Glutamatergic neuron (in vitro differentiated cells): ENCODE measurements at places on chromosomes 3 and 15.

- no peak overlapping the region for H3K4me3 ChIP-seq
- no peaks in the 10 kb centered on the region for H3K4me1 ChIP-seq
- DNase-seq: no peak
- no peaks in the 10 kb centered on the region for H3K27me3 ChIP-seq
Measured at GRCh38 chr3:106014971-106015370, 146.2 kb upstream of the CBLB start.

DNA sequence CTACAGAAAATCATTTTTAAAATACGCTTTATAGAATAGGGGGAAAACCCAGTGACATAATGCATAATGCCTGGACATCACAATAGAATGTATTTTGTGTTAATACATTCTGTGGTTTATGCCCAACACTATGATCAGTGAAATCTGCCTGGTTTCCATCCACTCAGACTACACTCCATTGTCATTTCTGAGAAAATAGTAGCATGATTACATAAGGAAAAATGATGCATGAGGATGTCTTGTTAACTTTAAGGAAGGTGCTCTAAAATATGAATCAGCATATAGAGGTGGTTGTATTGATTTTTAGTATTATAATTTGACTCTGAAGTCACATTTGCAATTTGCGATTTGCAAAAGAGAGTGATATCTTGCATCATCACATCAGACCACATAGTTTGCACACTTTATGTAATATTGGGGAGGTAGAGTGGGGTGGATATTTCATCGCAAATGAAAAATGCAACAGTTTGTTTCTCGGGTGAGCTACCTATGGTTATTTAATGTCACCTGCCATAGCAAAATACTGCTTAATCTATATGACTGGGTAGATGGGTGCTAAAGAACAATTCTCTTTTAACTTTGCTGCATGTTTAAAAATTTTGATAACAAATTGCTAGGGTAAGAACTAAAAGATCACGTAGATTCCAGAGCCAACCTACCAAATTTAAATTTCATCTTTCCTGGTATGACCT lies 403.9 kb downstream of the IL5RA start:
- no peaks in the 10 kb centered on the region for H3K4me1 ChIP-seq
- H3K27ac ChIP-seq: no peak overlapping the region
- DNase-seq: no peak
- H3K27me3 ChIP-seq: no peaks in the 10 kb centered on the region
- H3K36me3 ChIP-seq: no peaks in the 10 kb centered on the region
- no peak overlapping the region for H3K4me3 ChIP-seq

DNA sequence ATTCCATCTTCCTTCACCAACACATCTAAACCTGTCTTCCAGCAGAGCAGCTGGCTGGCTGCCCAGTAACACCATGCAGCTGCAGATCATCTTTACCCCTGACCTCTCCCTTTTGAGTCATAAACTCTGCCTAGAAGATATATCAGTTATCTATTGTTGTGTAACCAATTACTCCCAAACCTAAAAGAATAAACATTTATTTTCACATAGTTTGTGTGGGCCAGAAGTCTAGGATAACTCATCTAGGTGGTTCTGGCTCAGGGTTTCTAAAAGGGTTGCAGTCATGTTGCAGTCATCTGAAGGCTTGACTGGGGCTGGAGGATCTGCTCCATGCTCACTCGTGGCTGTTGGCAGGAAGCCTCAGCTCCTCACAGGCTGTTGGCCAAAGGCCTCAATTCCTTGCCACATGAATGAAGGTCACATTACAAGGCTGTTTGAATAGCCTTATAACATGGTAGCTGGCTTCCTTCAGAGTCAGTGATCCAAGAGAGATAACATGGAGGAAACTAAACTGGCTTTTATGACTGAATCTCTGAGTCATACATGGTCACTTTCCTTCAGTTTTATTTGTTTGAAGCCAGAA lies 92.8 kb downstream of the GOLIM4 start:
- no peak overlapping the region for H3K27ac ChIP-seq
- DNase-seq: no peak
- H3K36me3 ChIP-seq: no peaks in the 10 kb centered on the region
- H3K4me3 ChIP-seq: no peak overlapping the region
- H3K4me1 ChIP-seq: no peaks in the 10 kb centered on the region

- no peaks in the 10 kb centered on the region for H3K27me3 ChIP-seq
- H3K4me3 ChIP-seq: no peak overlapping the region
- peak; percentile 68 for DNase-seq
- H3K4me1 ChIP-seq: peaks cover 8% of the 10 kb centered on the region
- peak overlapping the region; percentile 40 for H3K27ac ChIP-seq
- peaks cover 2% of the 10 kb centered on the region for H3K36me3 ChIP-seq
Measured at GRCh38 chr3:11774296-11774877, 72.3 kb downstream of the TAMM41 start.

DNA sequence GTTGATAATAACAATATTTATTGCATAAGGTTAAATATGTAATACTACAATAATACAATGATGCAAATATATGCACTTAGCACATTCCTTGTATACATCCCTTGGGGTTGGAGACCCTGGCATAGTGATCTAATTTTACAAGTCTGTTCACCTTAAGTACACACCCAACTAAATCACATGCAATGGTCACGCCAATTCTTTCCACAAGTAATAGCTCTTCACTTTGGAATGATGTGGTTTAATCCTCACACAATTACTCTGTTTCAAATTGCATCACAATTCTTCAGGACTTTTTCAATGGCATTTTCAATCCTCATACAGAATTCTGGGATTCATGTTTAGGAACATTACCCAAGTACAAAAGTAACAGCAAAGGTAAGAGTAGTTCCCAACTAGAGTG lies 27.3 kb upstream of the SPRED1 start:
- H3K4me1 ChIP-seq: no peaks in the 10 kb centered on the region
- H3K36me3 ChIP-seq: no peaks in the 10 kb centered on the region
- no peak for DNase-seq
- H3K4me3 ChIP-seq: no peak overlapping the region
- H3K27ac ChIP-seq: no peak overlapping the region

GRCh38 chr3:119653876-119654275 lies 6.5 kb downstream of the POPDC2 start:
- no peak overlapping the region for H3K4me3 ChIP-seq
- no peaks in the 10 kb centered on the region for H3K4me1 ChIP-seq
- no peak overlapping the region for H3K27ac ChIP-seq
- no peaks in the 10 kb centered on the region for H3K36me3 ChIP-seq
- no peak for DNase-seq

- no peak overlapping the region for H3K27ac ChIP-seq
- DNase-seq: no peak
- H3K27me3 ChIP-seq: no peaks in the 10 kb centered on the region
- H3K4me3 ChIP-seq: no peak overlapping the region
- no peaks in the 10 kb centered on the region for H3K4me1 ChIP-seq
Measured at GRCh38 chr15:76223521-76223920, 87.7 kb downstream of the ETFA start.

GRCh38 chr3:182739619-182740018 lies 53.7 kb upstream of the ATP11B start:
- peak overlapping the region; percentile 27 for H3K4me3 ChIP-seq
- H3K27ac ChIP-seq: peak overlapping the region; percentile 17
- peaks cover 22% of the 10 kb centered on the region for H3K4me1 ChIP-seq
- no peak for DNase-seq
- H3K36me3 ChIP-seq: no peaks in the 10 kb centered on the region
- H3K27me3 ChIP-seq: no peaks in the 10 kb centered on the region

DNA sequence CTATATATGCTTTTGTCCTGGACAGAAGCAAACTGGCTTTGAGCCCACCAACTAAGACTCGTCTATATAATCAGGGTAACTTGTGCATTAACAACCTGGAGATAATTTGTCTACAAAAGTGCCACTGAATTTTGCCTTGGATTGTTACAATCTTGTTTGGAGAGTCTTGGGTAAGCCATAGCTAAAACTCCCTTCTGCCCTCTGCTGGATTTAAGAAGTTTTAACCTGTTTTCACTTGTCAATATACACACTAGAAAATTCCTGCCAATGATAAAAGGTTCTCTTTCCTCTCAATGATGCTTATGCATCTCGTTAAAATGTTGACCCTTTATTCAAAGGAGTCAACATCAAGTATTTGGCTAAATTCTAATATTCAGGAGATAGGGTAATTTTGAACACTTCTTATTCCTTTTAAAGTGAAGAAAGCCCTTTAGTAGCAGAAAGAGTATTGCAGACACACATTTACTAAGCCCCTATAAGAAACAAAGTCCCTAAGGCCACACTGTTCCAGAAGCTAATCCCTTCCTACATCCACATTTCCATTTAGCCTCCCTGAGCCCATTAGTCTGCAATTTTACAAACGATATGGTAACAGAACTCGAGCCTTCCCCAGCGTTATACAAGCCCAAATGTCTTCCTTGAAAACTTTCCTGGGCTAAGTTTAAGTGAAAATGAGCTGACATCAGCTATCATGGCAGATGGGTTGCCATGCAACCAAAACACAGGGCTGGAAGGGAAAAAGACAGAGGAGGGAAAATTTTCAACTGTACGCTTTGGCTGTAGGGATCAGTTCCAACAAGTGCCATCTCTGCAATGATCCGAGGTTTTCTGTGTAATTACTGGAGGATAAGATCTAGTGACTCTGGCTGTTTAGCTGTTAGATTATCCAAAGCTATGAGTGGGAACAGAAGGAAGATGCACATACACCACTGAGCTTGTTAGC lies 75.9 kb upstream of the FGF12 start:
- H3K36me3 ChIP-seq: no peaks in the 10 kb centered on the region
- peaks cover 2% of the 10 kb centered on the region for H3K27me3 ChIP-seq
- peak; percentile 25 for DNase-seq
- H3K4me3 ChIP-seq: peak overlapping the region; percentile 82
- peaks cover 54% of the 10 kb centered on the region for H3K4me1 ChIP-seq

DNA sequence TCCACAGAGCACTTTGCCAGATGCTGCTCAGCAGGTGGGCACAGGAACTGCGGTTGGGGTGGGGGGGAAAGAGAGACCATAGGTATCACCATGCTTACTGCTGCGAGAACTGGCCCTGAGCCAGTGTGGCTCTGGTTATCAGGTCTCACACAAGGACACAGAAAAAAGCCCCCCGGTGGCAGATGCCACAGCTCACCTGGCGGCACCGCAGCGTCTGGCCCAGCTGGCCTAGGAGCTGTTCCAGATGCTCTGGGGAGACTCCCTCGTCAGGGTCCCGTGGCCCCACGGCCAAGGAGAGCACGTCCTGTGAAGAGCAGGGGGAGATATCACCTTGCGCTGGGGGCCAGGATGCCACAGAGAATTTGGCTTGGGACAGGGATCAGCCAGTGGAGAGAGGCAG lies 10.8 kb downstream of the CDAN1 start:
- peaks cover 15% of the 10 kb centered on the region for H3K27me3 ChIP-seq
- peak overlapping the region; percentile 84 for H3K27ac ChIP-seq
- DNase-seq: no peak
- H3K4me3 ChIP-seq: peak overlapping the region; percentile 68

GRCh38 chr3:123343296-123344174 lies 105.4 kb downstream of the ADCY5 start:
- H3K27me3 ChIP-seq: peaks cover 9% of the 10 kb centered on the region
- DNase-seq: no peak
- H3K27ac ChIP-seq: no peak overlapping the region
- H3K4me3 ChIP-seq: no peak overlapping the region
- H3K4me1 ChIP-seq: peaks cover 23% of the 10 kb centered on the region
- no peaks in the 10 kb centered on the region for H3K36me3 ChIP-seq

DNA sequence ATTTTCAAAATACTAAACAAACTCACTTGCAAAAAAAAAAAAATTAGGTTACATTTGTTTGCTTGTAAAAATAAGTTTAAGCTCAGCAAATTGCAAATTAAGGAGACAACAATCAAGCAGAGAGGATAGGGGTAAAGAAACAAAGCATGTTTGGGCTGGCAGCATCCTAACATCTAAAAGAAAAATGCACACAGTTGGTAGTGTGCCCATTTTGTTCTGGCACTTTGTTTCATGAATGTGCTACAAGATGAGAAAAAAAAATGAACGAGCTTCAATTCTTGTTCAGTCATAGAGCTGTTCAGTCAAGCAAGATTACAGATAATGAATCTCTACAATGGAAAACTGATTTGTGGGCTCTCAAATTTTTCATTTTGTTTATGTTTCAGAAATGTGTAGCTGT lies 17.7 kb upstream of the ZBBX start:
- H3K36me3 ChIP-seq: no peaks in the 10 kb centered on the region
- H3K4me3 ChIP-seq: no peak overlapping the region
- no peaks in the 10 kb centered on the region for H3K27me3 ChIP-seq
- no peaks in the 10 kb centered on the region for H3K4me1 ChIP-seq
- no peak for DNase-seq

GRCh38 chr15:74889390-74889882 lies 406 bp upstream of the MPI start:
- DNase-seq: peak; percentile 38
- peaks cover 2% of the 10 kb centered on the region for H3K27me3 ChIP-seq
- H3K4me1 ChIP-seq: peaks cover 6% of the 10 kb centered on the region
- H3K27ac ChIP-seq: peak overlapping the region; percentile 95
- H3K4me3 ChIP-seq: peak overlapping the region; percentile 87
- H3K36me3 ChIP-seq: no peaks in the 10 kb centered on the region

- no peaks in the 10 kb centered on the region for H3K4me1 ChIP-seq
- no peaks in the 10 kb centered on the region for H3K27me3 ChIP-seq
- no peak overlapping the region for H3K27ac ChIP-seq
- H3K36me3 ChIP-seq: no peaks in the 10 kb centered on the region
- no peak for DNase-seq
Measured at GRCh38 chr3:71271596-71271995, 311.9 kb downstream of the FOXP1 start.

- H3K4me3 ChIP-seq: peak overlapping the region; percentile 20
- peaks cover 12% of the 10 kb centered on the region for H3K4me1 ChIP-seq
- DNase-seq: peak; percentile 11
- H3K36me3 ChIP-seq: peaks cover 5% of the 10 kb centered on the region
Measured at GRCh38 chr3:48596157-48596556, 1.0 kb upstream of the COL7A1 start.

DNA sequence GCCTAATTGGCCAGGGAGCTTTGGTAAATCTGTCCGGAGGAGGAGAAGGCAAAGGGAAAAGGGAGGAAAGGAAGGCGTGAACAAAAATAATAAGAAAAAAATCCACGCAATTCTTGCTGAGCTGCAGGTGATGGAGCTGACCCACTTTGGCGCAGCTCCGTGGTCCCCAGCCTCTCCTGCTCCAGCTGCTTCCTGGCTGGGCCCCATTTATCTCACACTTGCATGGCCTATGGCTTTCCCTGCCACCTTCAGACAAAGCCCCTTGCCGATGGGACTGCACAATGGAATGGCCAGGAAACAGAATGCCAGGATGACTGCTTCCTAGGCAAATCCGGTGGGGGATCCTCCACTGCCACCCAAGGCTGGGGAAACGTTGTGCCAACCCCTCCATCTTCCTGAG lies 6.9 kb downstream of the INSYN1 start:
- no peak for DNase-seq
- peak overlapping the region; percentile 55 for H3K4me3 ChIP-seq
- H3K36me3 ChIP-seq: no peaks in the 10 kb centered on the region
- H3K4me1 ChIP-seq: peaks cover 59% of the 10 kb centered on the region
- peaks cover 14% of the 10 kb centered on the region for H3K27me3 ChIP-seq
